DMS153 (cell line): ENCODE measurements at places on chromosomes 16 and 17.

GRCh38 chr16:85041219-85042166, 13.9 kb downstream of the KIAA0513 start:
- DNase-seq: no peak

GRCh38 chr16:84478172-84478947, 26.1 kb downstream of the MEAK7 start:
- no peak for DNase-seq

DNA sequence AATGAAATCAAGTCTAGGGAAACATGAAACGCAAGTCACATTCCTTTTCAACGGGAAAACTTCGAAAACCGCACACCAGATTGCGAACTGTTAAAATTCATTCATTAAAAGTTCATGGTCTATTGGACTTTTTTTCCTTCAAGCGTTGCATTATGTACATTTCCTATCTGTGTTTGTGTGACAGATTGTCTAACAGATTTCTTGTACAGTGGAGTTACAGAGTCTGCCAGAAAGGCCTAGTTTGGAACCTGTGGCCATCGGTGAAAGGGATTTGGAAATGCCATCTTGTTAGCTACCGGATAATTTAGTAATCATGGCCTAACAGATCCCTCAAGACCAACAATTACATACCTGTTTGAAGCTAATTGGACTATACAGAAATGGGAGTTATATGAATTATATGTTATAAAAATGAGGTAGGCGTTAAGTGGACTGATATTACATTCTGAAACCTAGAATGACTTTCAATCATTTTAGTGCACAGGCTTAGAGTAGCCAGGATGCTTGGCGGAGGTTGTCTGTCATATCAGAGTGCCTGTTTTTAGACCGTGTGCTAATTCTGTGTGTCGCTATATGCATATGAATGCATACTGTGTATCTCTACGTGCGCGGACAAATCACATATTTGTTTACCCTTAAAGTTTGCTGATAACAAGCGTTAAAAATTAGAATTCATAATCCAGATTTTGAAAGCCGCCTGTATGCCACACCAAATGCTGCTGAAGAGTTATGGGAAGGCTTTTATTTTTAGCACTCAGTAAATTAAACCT, 885.4 kb upstream of the RBFOX1 start:
- DNase-seq: no peak

- peak; percentile 34 for DNase-seq
These were observed 15.8 kb downstream of the TMC6 start for GRCh38 chr17:78112518-78113471.

DNA sequence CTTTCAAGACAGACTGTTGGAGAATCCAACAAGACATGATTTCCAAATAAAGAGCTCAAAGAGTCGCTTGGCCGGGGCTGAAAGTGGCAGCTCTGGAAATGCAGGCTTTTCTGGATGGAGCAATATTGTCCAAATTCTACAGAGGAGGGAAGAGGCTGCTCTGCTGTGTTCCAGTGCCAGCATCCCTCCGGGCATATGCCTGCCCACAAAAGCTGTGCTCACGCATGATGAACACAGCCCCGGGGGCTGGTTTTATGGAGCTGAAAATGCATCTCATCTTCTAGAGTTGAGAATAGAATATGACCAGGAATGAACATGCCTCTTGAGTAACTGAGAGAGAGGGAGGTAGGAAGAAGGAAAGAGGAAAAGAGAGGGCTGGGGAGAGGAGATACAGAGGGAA, 74.7 kb upstream of the TOX3 start:
- DNase-seq: no peak

- no peak for DNase-seq
These were observed 15.0 kb upstream of the ADORA2B start for GRCh38 chr17:15929941-15930340.

DNA sequence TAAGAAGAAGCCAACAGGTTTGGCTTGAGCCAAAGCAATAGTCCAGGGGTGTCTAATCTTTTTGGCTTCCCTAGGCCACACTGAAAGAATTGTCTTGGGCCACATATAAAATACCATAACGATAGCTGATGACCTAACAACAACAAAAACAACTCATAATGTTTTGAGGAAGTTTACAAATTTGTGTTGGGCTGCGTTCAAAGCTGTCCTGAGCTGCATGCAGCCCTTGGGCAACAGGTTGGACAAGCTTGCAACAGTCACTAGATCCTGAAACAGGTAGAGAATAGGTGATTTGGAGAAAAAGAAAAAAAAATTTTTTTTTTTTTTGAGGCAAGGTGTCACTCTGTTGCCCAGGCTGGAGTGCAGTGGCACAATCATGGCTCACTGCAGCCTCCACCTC, 4.5 kb downstream of the CRYBA1 start:
- no peak for DNase-seq

DNA sequence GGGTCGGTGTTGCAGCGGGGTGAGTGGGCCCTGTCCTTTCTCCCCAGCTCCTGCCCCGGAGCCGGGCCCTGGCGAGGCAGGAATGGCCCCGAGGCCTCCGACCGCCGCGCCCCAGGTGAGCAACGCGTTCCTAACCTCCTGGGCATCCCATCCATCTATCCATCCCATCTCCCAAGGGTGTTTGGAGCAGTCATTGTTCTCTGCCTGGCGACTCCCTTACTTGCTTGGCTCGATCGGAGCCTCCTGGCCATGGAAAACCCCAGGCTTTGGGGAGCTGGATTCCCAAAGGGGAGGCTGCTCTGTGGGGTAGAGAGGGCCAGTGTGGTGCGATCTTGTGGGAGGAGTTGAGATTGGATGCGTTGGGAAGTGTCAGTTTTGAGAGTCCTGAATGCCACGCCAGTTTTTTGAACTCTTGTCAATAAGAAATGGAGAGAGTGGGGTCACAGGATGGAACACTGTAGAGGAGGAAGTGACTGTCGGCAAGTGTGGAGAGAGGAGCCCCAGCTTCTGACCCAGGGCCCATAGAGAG, 684 bp downstream of the ZFP90 start:
- DNase-seq: no peak

DNA sequence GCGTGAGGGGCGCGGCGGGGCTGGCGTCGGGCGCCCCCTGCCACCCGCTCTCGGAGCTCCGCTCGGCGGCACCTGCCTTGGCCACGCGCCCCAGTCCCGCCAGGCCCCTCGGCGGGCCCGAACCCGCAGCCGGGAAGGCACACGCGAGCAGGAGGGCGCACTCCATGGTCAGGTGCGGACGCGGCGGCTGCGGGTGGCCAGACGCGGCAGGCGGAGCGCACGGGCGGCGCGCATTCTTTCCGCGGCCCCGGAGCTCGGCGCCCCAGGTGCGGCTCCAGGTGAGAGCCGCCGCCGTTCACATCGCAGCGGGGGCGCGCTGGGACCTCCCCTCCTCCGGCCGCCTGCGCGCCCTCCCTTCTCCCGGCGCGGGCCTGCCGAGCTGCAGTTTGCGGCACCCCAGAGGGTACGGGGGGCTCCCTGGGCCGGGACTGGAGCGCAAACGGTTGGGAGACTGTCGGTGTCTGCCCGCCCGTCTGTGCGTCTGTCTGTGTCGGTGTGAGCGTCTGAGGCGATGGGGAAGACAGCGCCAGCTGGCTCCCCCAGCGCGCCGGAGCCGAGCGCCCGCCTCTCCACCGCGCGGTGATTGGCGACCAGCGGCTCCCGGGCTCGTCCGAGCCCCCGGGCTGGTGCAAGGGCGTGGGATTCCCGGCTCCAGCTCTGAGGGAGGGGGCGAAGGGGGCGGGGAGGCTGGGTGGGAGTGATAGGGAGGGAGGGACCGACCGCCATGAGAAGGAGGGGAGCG, at the start of gene ADAMTS18:
Gene ADAMTS18 (minus strand): TSS at position 505 of the 742 bp plus-strand sequence. CDS start 339 bp downstream, at position 166.
- DNase-seq: peak; percentile 2

DNA sequence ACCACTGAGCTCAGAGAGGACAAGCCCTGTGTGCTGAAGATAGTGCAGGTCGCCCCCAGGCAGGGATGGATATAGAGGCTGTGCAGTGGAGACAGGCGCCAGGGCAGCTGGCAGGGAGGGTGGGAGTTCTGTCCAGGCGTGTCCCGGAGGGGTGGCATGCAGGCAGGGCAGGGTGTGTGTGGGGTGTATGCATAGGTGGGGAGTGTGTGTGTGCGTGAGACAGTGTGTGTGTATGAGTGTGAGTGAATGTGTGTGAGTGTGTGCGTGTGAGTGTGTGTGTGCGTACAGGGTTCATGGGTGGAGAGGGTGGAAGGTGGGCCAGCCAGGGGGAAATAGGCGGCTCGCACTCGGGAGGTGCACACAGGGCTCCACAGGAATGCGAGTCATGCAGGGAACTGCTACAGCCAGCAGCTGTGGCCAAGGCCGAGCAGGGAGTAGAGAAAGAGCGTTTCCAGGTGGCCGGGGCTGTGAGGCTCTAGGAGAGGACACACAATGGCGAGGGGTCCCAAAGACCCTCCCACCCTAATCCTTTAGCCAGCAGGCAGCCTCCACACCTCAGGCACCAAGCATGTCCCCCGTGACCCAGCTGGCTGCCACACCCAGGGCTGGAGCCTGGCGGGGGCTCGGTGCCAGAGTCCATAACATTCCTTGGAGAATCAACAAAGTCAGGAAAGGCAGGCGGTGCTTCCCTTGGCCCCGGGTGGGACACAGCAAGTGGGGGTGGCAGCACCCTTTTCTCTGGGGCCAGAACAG, 4.6 kb downstream of the PLCD3 start:
- DNase-seq: no peak

DNA sequence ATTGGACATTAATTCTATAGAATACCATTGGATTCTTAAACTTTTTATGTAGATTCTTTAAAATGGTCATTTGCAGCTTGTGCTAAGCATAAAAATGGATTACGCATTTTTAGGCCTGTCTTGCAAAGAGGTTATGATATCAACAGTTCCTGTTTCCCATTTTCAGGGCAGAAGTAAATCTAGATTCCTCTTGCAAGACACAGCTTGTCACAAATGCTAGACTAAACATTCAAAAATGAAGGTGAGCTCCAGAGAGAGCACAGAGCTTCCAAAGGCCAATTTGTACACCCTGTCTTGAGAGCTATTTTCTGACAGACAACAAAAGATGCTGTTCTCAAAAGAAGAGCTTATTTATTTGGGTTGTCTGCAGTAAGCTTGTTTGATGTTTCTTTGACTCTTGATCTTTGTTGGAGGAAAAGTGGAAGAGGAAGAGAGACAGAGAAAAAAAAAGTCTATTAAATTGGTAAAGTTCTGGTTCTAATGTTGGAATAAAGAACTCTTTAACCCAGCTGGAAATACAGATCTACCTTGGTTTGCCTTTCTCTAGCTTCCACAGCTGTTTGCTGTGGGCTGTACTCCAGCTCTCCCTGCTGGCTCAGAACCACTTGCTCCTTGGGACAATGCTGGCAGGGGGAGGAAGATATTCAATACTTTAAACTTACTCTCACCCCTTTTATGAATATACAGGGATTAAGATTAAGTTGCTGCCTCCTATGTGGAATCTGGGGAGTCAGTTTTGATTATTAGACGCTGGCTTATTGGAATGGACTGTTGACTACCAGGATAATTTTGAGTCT, 651.8 kb downstream of the CDH11 start:
- DNase-seq: no peak

- no peak for DNase-seq
These were observed 47.4 kb upstream of the SMURF2 start for GRCh38 chr17:64709481-64709880.

- DNase-seq: no peak
These were observed 23.9 kb upstream of the CLEC18A start for GRCh38 chr16:69927056-69927757.

DNA sequence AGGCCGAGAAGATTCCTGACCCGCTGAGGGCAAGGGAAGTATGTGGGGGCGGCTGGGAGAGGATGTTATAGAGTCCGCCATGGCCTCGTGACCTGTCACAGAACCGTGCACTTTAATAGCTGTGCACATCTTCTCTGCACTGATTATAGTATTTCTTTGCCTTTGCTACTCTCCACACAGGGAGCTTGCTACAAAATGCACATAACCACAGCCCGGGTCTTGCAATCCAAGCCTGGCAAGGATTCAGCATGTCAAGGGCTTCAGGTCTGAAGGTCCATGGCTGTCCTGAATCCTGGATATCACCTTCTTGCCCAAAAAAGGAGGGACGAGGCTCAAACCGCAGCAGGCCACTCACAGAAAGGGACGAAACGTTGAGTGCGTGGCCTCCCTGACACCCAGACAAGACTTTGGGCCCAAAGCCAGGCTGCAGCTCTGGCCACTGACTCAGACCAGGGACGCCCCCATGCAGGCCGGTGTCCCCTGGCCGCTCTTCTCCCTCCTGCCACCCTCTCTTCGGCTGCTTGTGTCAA, 43.7 kb downstream of the USP22 start:
- DNase-seq: no peak

DNA sequence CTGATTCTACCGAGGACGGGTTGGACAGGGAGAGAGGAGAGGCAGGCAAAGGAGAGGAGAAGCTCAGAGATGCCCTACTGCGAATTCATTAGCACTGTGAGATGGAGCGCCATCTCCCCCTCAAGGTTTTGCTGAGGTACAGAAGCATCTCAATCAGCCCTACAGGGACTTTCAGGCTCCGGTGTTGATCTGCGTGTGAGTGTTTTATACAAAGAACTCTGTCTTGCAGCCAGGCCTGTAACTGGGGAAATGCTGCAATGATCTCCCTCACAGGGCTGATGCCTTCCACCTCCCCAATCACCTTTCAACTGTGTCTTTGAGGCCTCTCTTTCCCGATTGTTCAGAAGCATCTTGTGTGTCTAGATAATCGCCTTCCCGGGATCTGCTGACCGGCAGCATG, 74.8 kb downstream of the IRX6 start:
- DNase-seq: no peak

DNA sequence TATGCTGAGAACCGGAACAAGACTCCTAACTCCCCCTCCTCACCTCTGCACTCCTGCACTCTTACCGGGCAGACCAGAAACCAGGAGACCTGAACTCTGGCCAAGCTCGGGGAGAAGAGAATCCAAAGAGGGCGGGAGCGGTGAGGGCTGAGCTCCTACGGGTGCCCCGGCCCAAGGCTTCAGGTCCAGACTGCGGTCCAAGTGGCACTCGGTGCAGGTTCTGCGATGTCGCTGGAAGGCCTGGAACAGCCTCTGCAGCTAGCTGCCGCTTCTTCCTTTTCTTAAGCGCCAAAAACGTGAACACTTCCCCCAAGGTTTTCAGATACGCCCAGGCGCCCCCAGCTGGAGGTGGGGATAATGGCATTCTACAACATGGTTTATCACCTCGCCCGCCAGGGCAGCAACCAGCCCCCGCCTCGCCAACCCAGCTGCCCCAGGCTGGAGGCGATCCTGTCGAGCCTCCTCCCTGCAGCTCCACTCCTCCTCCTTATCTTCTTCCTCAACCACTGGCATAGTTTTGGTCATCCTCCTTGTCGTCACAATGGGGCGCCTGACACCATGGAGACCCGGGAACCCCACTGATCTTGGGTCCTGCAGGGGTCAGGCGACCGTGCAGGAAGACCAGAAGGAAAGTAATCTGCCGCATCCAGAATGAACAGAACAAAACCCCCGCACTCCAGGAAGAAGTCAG, 1735.9 kb downstream of the TP53TG3F start:
- no peak for DNase-seq

DNA sequence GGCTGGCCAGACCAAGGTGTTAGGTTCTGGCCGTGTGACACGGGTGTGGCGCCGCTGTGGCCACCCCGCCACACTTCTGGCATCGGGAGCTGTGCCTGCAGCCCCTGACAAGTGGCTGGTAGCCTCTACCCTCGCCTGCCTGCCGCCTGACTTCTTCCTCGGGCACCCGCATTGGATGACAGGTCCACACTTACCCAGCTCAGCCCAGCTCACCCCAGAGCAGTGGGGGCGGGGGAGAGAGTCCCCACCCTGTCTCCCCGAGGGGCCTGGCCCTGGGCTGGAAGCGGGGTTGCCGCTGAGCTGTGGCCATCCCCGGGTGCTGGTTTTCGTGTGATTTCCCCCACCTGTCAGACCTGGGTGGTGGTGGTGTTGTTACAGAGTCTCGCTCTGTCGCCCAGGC, 53.9 kb upstream of the ACSF3 start:
- DNase-seq: no peak
